ENCODE measurements at places on chromosomes 13 and 19.
A peak's percentile ranks its signal among the peaks of the same experiment; 100 is the strongest.

GRCh38 chr13:86870444-86870843, 800.7 kb upstream of the SLITRK5 start:
- DNase-seq = no peak

DNA sequence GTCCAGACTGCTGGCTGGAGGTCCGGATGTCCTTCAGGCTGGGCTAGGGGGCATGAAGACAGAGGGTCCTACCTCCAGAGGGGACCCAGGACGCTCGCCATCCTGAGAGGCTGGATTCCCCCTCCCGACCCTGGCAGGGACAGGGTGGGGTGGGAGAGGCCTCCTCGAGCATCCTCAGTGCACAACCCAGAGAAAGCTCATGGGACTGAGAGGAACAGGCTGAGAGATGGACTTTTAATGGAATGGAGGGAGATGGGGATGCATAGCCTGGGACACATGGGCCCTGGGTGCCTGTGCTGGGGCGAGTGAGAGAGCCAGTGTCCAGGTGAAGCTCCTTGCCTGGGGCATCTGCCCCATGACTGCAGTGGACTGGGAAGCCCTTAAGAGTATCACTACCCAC, 3.1 kb downstream of the ACTL9 start:
- DNase-seq = no peak

- DNase-seq = no peak
Measured at GRCh38 chr13:89169951-89170350, 1498.8 kb downstream of the SLITRK5 start.

GRCh38 chr19:44712864-44713515, 14.0 kb downstream of the CEACAM16 start:
- DNase-seq = no peak

GRCh38 chr19:3234800-3235199, 10.3 kb downstream of the CELF5 start:
- DNase-seq = no peak

GRCh38 chr13:18949970-18950369, 231.7 kb downstream of the TUBA3C start:
- no peak for DNase-seq

GRCh38 chr19:4083677-4084546, 17.2 kb upstream of the ZBTB7A start:
- peak; percentile 46 for DNase-seq

- no peak for DNase-seq
Measured at GRCh38 chr19:574658-575526, 2.5 kb downstream of the BSG start.

DNA sequence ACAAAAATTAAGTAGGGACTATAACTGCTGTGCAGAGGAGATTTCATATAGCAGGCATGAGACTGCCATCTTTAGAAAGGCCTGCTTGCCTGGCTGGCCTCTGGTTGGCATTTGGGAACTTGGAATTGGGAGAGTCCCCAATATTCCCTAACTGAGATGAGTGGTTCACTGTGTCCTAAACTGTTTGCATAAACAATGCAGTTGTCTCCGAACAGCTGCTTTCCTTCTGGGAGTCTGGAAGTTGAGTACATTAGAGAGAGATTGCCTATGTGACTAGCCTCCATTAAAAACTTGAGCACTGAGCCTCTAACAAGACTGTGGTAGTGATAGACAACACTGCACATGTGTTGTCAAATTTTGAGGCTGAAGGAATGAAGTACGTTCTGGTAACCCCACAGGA, 47.4 kb downstream of the STOML3 start:
- no peak for DNase-seq

GRCh38 chr13:60448907-60449510, 52.0 kb downstream of the TDRD3 start:
- no peak for DNase-seq

Measured in stimulated activated CD8-positive, alpha-beta memory T cell treated with anti-CD3 and anti-CD28 coated beads, Interleukin-7, amount 100 ng/mL, for 4 hours (primary cell).